Activated CD4-positive, alpha-beta T cell treated with anti-CD3 and anti-CD28 coated beads, Interleukin-2, amount 50 U/mL, for 16 hours (primary cell): ENCODE measurements at places on chromosomes 5 and 9.

GRCh38 chr9:137465000-137465719, 6.0 kb upstream of the NSMF start:
- DNase-seq: no peak

- peak; percentile 27 for DNase-seq
These were observed 36.2 kb upstream of the ANKRD55 start for GRCh38 chr5:56269216-56269927.

DNA sequence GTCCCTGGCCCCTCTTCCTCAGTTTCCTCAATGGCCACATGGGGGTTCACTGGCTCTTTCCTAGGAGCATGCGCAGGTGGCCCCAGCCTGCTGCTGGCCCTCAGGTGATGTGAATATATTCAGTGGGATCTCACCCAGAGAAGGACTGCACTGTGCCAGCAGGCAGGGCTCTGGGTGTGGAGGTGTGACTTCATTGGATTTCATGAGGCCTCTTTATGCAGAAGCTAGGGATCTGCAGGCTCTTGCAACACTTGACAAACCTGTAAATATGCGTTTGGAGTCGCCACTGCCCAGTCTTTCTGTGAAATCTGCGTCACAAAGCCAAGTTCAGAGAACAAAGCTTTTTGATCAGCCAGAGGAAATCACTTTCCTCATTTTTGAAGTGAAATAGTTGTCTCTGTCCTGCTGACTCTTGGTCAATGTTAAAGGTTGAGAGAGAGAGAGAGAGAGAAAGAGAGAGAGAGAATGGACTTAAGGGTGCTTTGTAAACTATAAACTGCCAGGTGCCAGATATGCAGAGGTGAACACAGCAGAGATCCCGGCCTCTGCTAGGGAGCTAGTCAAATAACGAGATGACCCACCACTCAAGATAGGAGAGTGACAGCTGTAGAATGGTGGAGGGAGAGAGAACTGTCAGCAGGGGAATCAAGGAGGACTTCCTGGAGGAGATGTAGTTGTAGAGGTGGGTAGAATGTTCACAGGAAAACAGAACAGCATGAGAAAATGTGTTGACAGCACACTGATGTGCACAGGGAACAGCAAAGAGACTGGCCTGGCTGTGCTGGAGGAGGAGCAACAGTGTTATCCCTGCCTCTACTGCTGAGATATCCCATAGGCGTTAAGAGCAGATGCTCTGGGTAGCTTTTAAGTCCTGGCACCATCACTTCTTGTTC, 167.0 kb upstream of the ZNF618 start:
- DNase-seq: no peak

DNA sequence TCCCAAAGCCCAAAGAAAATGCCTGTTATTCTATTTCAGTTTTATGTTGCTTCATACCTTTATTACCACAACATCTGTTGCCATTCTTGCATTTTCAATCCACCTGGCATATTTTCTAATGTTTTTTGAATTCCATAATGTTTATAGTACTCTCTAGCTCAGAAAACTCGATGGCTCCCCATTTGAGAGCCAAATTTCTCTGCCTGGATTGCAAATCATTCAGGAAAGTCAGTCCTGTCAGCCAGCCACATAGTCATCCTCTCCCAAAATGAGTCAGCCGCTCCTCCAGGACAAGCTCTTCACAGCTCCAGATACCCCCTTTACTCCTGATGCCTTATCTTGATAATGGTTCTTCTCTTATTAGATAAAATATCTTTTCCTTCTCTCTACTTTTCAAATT, 78.2 kb upstream of the ADCY2 start:
- DNase-seq: no peak

DNA sequence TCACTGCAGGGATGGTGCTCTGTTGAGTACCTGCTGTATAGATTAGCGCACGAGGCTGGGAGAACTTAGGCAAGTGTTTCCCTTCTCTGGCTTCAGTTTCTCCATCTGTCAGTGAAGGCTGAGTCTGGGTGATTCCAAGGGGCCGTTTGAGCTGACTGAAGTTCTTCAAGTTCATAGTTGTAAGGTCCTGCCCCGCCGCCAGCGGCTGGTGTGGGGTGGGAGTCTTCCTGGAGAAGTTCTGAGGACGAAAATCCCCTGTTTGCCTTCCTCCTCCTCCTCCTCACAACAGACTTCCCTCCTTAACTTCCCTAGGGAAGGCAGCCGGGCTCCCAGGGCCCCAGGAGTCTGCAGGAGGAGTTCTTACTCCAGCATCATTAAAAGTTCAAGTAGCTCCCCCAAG, 1.7 kb upstream of the HRCT1 start:
- DNase-seq: no peak

DNA sequence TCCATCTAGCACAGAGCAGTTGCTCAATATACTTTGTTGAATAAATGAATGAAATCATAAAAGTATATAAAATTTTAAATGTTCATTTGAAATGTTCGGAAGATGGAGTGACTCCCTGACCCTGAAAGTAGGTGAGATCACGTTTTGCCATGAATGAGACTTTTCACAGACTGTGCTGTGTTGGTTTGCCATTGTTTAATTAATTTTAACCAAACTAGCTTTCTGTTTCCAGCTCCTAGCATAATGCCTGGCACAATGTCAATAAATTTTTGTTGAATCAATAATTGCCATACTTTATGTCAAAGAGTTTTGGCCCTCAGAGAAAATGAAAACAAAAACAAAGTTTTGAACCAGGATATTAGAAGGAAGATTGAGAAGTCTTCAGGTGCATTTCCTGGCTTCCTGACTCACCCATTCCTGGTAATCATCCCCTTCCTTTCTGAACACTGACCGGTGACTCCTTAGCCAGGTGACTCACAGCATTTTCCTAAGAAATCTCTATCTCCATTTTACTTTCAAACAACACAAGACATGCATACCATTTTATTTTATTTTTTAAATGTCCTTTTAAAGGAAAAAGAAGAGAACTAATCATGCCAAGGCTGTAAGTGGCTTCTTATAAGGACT, 15.1 kb downstream of the SLC28A3 start:
- DNase-seq: no peak

DNA sequence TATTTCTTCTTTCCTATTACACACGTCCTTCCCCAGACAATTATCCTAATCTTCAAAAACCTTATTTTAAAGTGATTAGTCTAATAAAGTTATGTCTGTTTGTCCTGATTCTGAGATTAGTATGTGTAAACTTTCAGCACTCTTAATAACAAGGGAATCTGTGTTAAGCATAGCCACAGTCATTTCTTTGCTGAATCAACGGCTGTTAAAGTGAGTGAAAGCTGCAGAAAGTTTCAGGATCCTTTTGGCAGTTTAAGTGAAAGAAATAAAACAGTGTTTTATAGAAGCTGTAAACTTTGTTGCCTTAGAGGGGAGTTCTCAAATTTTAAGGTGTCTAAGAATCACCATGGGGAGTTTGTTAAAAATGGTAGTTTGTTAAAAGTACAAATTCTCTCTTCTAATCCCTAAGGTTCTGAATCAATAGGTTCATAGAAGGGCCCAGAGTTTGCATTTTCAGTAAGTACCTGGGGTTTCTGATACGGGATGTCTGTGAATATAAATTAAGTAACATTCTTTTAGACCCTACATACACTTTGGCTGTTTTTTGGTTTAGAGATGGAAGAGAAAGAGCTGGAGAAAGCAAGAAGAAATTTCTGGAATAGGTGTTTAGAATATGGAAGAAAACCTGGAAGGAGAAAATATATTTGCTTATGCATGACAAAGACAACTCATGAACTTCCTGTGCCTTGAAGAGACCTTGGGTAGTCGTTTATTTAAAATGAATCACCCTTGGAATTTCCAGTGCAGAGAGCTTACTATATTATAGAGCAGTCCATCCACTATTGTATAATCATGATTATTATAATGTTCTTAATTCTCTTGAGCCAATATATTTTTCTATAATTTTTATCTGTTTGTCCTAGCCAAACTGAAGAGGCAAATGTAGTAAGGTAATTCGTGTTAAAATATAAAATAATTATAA, 45.7 kb downstream of the SCAMP1 start:
- peak; percentile 28 for DNase-seq

DNA sequence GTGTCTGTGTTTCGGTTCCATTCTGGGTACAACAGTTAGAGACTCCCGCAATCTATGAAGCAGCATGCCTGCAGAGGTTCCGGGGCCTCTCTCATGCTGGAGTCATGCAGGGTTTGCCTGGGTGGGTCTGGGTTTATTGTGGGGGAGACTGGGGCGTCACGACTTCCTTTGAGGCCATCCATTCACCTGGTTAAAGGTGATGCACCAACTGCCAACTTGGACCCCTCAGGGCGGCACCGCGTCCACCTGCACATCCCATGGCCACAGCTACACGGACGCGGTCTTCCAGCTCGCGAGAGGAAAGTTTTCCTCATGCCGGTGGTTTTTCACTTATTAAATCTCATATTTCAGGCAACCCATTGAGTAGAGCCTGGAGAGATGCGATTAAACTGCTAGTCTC, 30.9 kb upstream of the IRX4 start:
- DNase-seq: no peak

- no peak for DNase-seq
These were observed 287.0 kb upstream of the TMEM161B start for GRCh38 chr5:88555674-88556073.
